Glutamatergic neuron (in vitro differentiated cells): ENCODE measurements at places on chromosomes 4 and X.
A peak's percentile ranks its signal among the peaks of the same experiment; 100 is the strongest.

GRCh38 chrX:16267431-16267830 lies 100.2 kb downstream of the MAGEB17 start:
- no peak for DNase-seq

DNA sequence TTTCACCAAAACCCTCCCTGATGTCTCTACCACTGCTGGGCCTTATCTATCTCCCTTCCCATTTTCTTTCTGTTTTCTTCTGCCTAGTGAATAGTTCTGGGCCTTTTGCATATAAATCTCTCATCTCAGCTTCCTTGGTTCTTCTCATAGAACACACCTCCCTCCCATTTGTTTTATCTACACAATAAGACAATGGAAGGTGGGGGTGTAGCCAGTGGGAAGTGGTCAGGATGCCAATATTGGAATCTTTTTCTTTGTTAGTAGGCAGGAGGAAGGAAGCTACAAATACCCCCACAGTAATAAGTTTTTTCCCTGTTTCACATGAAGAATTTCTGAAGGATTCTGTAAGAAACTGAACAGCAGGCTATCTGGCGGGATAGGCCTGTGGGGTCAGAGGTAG lies 30.9 kb upstream of the RHOH start:
- no peak for DNase-seq

- no peak for DNase-seq
Observed at GRCh38 chr4:103150677-103151076, 47.5 kb downstream of the CENPE start.

DNA sequence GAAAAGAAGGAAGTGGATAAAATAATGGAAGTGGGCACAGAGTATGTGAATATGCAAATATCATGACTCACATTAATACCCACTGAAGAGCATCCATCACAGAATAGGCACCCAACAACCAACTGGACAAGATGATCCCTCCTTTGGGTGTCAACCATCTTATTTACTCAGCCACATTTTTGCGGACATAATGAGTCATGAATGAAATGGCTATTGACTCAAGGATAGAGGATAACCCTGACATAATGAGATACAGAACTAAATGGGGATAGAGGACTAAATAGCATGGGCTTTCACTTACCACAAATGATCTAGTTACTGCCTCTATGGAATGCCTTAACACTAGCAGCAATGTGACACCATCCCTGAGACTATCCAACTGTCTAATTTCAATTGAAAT lies 224.7 kb downstream of the ANTXR2 start:
- DNase-seq = no peak

DNA sequence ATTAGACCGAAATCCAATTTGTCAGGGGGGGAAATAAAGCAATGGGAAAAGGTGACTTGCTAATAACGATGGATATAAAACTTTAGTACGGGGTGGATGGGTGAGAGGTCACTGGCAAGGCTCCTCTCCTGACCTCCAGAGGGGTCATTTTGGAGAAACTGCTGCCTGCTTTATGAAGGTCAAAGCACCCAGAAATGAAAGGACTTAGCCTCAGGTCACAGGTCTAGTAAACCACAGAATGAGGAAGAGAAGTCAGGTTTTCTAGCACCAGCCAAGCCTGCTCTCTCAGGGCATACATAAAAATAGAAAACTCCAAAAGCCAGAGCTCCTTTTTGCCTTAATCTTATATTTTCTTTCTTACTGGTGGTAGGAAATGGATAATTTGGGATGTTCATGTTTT lies 134.2 kb downstream of the SHROOM3 start:
- DNase-seq = no peak

- no peak for DNase-seq
Observed at GRCh38 chrX:39639871-39640270, 457.9 kb downstream of the BCOR start.

GRCh38 chr4:139922406-139923024 lies 231.5 kb downstream of the MAML3 start:
- DNase-seq = no peak

- DNase-seq = peak; percentile 67
Observed at GRCh38 chr4:36351082-36351666, 69.8 kb downstream of the DTHD1 start.

DNA sequence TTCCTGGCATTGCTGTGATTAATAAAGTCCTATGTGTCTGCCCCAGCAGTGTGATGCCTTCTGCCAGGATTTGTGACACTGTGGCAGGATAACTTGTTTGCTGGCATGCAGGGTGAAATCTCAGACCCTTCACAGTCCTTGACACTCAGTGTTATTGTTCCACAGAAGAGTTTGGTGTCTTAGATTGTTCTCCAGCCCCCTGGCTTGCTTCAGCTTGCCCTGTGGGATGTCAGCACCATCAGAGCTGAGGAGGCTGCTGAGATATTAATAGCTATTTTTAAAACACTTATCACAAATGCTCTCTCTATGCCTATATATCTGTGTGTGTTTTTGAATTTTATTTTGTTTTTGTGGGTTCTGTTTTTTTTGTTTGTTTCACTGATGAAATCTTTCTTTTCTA lies 136.9 kb downstream of the TSPAN5 start:
- DNase-seq = no peak

- no peak for DNase-seq
Observed at GRCh38 chr4:122167369-122167768, 15.2 kb downstream of the BLTP1 start.

DNA sequence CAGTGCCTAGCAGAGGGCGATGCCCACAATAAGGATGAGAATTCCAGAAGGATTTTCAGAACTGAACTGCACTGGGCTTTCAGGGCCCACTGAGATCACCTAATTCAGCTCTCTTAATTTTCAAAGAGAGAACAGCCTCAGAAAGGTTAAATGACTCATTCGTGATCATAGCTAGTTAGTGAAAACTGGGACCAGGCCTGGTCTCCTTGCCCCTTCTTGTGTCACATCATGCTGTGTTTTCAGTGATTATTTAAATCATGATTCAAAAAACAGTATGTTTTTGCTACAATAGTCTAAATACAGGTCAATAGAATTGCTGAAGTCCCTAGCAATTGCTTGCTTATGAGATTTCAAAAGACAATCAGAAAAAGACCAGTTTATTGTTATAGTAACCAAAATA lies 136.4 kb upstream of the PLAC1 start:
- no peak for DNase-seq

DNA sequence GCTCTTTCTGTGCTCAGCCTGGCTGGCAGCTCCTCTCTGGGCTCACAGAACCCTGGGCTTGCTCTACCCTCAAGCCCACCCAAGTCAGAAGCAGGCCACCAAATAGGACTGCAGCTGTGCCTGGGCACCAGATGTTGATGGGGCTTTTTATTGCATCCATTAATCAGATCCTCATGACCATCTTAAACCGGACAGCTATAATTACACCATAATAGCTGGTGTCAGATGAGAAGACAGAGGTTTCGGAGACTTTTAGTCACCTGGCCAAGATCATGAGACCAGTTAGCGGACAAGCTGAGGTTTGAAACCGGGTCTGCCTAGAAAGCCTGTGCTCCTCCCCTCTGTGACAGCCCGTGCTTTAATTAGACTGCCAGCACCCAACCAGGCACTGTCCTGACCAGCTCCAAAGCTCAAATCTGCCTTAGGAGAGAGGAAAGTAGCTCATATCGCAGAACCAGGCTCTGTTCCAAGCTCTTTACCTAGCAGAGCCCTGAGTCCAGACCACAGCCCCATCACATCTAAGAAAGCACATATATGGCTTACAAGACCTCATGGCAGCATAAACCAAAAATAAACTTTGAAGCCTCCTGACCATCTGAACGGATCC lies 88.9 kb downstream of the JAKMIP1 start:
- DNase-seq = no peak

- DNase-seq = no peak
Observed at GRCh38 chr4:57363346-57363745, 253.2 kb upstream of the IGFBP7 start.

GRCh38 chr4:41746440-41747229 lies 1.9 kb downstream of the PHOX2B start:
- no peak for DNase-seq

DNA sequence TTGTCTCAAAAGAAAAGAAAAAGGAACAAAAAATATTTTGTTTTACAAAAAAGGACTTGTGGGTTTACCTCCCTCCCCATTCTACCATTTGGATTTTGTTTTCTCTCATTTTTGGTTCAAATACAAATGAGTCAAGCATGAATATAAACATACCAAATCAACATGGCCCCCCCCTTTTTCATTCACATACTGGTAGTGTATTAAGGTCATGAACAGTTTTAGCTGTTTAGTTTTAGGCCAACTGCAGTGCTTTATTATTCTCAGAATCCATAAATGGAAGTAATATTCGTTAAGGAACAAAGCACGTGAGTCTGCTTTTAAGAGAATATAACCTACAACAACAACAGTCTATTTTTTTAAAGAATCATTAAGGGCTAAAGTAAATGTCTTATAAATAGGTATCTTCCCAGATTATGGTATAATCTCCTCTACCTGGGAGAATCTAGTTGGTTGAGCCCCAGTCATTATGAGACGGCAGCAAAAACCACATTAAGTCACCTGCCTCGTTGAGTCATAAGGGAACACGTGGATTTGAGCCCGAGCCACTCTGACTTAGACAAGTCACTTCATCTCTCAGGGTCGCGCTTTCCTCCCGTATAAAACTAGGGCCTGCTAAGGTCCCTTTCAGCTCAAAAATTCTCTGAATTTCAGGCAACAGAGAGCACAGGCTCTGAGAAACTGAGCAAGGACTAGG lies 26.7 kb downstream of the BCLAF3 start:
- no peak for DNase-seq

GRCh38 chr4:89242216-89242615 lies 65.4 kb downstream of the GPRIN3 start:
- DNase-seq = no peak

- no peak for DNase-seq
Observed at GRCh38 chrX:131671735-131672134, 127.9 kb downstream of the OR13H1 start.

DNA sequence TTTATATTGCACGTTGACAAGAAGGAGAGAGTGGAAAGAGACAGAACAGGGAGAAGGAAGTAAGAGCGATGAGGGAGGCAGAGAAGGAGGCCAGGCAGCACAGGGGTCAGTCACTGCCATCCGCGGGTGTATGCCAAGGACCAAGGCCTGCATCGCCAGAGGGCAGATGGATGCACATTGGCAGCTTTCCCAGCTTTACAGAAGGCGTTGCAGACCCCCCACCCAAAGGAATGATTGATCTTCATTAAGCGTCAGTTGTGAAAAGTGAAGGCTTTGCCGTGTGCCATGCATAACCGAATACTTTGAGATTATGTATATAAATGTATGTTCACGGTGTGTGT lies 21.6 kb downstream of the PIGG start:
- no peak for DNase-seq

- DNase-seq = no peak
Observed at GRCh38 chr4:140595065-140595464, 26.3 kb upstream of the UCP1 start.

DNA sequence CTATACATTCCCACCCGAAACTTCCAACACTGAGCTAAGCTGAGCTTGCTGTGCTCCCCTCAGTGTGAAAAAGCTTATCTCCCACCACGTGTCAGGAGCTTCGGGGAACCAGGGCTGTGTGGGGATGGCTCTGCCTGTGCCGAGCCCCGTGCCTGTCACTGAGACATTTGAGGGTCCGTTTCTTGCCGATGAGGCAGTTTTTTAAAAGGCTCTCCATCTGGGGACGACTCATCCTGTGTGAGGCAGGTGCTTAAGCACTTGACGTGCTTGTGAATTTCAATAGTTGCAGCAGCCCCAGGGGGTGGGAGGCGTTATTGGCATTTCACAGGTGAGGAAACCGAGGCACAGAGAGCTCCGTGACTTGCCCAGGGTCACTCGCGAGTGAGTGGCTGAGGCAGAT lies 151.8 kb downstream of the STOX2 start:
- DNase-seq = no peak

DNA sequence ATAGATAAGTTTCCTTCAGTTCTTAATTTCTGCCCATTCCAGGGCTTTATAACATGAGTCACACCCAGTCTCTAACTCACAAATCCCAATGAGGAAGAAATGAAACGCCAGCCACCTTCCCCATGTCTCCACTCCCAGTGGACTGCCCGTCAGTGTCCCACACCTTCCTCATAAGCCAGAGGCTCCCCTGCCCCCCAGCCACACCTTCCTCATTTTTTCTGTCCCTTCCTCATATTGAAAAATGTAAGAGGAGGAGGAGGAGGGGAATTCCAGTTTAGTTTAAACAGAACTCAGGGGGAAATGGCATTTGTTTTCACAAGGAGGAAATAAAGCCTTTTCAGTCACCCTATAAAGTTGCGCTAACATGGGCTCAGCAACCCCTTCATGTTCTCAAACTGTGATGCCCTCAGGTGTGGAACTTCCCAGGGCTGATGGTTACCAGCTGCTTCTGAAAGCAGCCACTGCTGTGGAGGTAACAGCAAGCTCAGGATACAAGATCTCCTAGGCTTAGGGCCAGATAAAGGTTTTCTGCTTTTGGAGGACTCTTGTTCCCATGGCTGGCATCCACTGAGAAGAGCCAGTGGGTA lies 97.8 kb downstream of the PARM1 start:
- DNase-seq = no peak

DNA sequence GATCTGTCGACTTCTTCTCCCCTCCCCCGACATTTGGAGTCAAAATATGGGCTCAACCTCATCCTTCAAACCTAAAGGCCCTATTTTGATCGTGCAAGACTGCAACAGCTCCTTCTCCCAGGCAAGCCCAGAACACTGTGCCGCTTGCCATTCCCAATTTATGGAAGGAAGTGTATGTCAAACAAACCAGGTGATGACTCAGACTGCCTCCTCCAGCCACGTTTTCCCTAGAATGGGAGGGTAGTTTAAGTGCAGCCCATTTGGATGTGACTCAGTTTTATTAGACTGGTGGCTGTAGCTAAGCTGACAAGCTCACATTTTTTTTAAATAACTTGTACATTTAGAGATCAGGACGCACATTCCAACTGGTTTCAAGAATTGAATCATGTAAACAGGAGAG lies 570.4 kb upstream of the DIPK2B start:
- DNase-seq = no peak
